Activated T-cell treated with anti-CD3 and anti-CD28 coated beads for 4 hours (primary cell): ENCODE measurements at places on chromosomes 7 and 10.

DNA sequence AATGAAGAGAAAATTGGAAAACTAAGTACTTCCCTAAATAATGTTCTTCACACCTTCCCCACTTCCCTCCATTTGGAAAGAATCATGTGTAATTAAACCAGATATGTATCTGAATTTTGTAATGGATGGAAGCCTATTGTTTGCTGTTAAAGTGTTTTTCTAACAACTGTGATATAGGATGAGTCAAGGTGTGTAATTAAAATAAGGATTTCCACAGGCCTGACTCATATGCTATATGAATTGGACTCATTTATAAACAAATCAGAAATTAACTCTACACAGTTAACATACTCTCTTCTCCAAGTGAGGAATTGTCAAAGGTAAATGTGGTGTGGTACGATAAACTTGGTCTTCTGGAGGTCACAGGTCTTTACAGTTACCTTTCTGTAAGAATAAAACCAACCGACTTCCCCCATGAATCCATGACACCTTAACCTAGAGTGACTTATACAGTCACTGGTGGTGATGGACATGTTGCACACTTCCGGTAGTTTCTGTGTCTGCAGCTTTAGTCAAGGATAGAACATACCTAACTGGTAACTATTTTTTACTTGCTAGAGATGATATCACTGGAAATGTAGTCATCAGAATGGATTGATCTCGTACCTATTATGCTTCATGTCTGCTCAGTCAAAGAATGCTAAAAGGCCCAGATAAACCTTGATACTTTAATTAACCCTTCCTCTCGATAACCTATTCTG is 12.8 kb downstream of the PNLIPRP3 start:
- DNase-seq = no peak

DNA sequence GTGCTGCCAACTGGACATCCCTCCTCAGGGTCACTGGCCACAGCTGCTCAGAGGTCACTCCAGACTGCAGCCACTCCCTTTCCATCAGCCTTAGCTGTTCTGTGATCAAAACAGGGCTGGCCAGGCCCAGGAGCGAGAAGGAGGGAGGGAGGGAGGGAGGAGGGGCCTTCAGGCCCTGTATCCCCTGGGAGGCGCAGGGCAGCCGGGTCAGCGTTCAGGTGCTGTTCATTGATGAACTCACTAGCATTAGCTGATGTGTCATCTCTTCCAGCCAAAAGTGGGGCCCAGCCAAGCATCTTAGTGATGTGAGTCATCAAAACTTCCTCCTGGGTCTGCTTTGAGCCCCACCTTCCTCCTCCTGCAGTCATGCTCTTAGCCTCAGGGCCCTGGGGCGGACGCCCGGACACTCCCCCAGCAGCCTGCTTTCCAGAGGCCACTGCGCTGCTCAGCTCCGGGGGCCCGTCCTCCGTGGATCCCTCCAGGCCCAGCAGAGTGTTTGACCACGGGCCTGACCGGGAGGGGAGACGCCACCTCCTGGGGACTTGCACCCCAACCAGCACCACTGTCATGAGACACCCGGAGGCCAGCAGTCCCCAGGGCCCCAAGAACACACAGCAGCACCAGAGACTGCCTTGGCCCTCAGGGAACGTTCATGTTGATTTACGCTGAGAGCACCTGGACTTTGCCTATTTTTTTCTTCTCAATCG is 149.2 kb downstream of the PRKAG2 start:
- DNase-seq = peak; percentile 38

DNA sequence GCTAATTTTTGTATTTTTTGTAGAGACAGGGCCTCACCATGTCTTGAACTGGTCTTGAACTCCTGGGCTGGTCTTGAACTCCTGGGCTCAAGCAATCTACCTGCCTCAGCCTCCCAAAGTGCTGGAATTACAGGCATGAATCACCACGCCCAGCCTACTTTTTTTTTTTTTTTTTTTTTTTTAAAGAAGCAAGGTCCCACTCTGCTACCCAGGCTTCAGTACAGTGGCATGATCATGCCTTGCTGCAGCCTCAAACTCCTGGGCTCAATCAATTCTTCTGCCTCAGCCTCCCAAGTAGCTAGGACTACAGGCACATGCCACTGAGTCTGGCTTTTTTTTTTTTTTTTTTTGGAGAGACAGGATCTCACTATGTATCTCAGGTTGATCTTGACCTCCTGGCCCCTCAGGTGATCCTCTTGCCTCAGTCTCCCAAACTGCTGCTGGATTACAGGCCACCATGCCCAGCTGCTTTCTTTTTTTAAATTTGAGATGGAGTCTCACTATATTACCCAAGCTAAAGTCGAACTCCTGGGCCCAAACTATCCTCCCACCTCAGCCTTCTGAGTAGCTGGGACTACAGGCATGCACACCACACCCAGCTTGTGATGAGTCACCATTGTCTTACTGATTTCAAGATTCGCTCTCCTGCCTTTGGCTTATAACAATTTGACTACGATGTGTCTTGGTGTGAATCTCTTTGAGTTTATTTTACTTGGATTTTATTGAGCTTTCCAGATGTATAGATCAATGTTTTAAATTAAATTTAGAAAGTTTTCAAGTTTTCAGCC is 9.0 kb downstream of the RPEL1 start:
- DNase-seq = no peak

GRCh38 chr7:120741371-120742042 is 116.4 kb downstream of the TSPAN12 start:
- no peak for DNase-seq

DNA sequence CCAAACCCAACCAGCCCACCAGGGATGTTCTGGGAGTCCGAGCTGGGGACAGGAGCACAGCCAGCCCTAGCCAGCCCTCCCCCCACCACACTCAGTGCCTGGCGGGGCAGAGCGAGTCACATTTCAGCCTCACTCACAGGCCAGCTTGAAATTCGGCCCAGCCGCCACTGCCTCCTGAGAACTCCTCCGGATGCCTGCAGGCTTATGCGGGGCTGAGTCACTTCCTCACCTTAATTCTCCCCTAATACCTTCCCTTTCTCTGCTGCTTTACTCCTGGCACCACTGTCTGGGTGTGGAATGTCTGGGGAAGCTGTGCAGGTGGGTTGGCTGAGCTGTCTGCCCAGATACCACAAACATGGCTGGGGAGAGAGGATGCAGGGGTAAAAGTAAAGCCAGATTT is 22.6 kb upstream of the DLG5 start:
- no peak for DNase-seq

- DNase-seq = no peak
Measured at GRCh38 chr7:82674268-82674667, 230.7 kb upstream of the CACNA2D1 start.

DNA sequence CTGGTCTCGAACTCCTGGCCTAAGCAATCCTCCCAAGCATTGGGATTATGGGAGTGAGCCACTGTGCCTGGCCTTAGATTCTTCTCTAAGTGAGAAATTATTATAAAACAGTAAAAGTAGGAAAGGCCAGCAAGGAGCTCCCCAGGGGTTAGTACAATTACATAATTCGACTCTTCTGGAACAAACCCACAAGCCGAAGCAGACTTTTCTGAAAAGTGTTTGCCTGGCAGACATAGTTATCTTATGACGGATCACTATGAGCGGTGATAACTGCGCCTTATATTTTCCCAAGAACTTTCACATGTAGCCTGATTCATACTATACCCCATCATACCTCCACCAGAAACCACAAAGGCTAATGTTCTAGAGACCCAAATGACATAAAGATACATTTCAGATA is 30.2 kb upstream of the SH3PXD2A start:
- no peak for DNase-seq

DNA sequence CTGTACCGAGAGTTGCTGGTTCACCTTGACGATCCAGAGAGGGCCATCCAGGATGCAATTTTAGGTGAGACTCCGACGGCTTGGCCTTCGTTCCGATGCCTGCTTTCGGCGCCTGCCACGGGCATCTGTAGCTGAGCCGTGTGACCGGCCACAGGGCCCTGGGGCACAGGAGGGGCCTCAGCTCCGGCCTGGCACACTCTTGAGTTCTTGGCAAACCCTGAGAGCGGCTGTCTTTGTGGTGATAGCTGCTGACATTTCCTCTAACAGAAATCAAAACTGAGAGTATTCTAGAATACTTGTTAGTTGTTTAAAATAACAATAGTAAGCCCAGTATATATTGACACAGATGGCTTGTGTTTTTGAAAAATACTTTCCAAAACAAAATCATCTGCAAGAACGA is 52.2 kb upstream of the SUN1 start:
- DNase-seq = no peak

DNA sequence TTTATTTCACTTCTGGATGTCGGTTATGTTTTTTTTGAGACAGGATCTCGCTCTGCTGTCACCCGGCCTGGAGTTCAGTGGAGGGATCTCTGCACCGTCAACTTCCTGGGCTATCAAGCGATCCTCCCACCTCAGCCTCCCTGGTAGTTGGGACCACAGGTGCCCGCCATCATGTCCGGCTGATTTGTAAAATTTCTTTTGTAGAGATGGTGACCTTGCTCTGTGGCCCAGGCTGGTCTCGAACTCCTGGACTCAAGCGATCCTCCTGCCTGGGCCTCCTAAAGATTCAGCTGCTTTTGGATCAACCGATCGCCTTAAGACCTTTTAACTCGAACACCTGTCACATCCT is 606 bp upstream of the RABGEF1 start:
- no peak for DNase-seq

DNA sequence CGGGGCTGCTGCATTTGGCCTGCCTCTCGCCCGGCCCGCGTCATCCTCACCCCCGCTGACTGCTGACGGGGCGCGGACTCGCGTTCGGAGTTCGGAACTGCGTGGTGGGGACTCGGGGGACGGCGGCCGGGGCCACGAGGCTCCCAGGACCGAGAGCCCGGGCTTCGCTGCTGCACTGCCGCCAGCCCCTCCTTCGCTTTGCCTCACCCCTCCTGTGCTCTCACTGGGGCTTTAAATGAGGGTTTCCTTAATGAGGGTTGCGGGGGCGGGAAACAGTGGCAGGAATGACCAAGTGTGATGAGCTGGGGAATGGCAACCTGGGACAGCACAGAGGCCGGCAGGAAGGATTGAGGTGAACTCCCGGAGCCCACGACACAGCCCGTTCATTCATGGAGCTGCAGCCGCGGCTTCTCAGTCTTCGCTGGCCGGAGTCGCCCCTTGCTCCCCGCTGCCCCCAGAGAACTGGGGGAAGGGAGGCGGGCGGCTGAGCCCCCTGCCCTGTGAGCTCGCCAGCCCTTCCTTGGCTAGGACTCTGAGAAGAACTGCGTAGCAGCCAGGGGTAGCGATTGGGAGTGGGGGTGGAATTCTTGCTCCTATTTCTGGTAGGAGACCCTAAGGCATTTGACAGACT is 1.5 kb upstream of the LRRC4 start:
- no peak for DNase-seq
